ENCODE measurements at places on chromosomes 4 and X.

GRCh38 chr4:6782846-6783110 lies 251 bp downstream of the KIAA0232 start:
- no peak for DNase-seq

DNA sequence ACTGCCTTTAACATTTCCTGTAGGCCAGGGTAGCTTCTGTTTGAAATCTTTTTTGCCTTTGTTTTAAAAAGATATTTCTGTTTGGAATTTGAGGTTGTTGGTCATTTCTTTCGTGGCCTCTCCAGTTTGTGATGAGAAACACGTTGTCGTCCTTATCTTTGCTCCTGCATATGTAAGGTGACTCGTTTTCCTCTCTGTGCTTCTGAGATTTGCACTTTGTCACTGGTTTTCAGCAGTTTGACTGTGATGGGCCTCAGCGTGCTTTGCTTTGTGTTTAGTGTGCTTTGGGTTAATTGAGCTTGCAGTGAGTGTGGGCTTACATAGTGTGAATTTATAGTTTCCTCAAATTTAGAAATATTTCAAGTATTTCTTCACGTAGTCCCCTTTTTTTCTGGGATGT lies 81.5 kb downstream of the FAM193A start:
- DNase-seq, result no peak

GRCh38 chrX:1598876-1599790 lies 7.7 kb downstream of the AKAP17A start:
- DNase-seq, result no peak

GRCh38 chrX:39675619-39676018 lies 422.1 kb downstream of the BCOR start:
- DNase-seq, result peak; percentile 3

DNA sequence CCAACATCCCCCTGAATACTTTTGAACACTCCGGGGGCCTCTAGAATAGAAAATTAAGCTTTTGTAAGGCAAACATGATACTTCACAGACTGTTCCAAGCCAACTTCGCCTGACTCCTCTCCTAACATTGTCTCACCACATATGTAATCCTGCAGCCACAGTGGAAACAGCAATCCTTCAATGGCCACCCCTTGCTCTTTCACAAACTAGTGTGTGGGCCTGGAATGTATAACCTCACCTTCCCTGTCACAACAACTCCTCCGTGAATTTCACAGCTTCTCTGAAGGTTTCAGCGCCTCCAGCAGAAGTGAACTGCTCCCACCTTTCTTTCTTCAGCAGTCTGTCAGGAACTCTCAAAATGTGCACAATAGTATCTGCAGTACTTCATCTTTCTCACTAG lies 185.1 kb downstream of the ADGRL3 start:
- DNase-seq, result no peak

DNA sequence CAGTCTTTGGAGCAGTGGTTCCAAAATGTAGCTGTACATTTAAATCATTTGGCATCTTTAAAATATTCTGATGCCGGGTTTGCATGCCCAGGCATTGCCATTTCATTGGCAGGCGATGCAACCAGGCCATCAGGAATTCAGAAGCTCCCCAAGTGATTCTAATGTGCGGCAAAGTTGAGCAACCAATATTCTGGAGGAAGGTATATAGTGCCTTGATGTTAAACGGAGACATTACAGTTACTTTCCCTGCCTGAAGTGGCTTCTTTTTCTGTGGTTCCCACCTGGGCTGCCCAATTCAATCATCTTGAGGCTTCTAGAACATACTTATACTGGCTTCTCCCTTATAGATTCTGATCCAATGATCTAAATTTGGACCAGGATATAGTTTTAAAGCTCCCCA lies 68.7 kb upstream of the PGM2 start:
- DNase-seq, result peak; percentile 55

DNA sequence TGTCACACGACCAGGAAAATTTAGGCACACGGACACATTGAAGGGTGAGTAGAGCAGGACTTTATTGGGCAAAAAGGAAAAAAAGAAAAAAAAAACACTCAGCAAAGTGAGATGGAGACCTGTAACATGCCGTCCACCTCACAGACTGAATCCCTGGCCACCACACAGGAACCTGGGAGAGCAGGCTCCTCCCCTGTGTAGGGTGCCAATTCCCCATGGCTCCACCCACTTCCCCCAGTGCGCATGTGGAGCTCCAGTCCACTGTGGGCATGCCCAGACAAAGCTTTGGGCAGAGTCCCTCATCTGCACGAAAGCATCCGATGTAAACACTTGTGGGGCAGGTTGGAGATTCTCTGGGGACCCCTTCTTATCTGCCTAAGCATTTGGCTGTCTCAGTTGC lies 23.6 kb upstream of the CBR4 start:
- DNase-seq, result peak; percentile 77

DNA sequence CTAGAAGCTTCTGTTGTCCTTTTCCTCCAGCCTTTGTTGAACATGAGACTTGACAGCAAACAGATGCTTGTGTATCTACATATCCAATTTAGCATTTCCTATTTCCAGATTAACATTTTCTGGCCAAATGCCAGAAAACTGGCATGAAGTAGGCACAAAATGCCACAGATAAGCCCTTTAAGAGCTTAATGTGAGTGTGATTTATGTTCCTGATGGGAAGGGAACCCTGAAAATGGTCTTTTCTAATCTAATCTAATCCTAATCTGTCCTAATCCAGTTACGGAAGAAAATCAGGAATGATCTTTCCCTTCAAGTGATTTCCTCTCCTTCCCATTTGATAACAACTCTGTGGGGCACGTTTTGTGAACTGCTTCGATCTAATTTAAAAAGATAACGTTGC lies 133.0 kb upstream of the C1QTNF7 start:
- no peak for DNase-seq

- no peak for DNase-seq
These were observed 20.1 kb upstream of the FRMPD4 start for GRCh38 chrX:12118134-12118533.

DNA sequence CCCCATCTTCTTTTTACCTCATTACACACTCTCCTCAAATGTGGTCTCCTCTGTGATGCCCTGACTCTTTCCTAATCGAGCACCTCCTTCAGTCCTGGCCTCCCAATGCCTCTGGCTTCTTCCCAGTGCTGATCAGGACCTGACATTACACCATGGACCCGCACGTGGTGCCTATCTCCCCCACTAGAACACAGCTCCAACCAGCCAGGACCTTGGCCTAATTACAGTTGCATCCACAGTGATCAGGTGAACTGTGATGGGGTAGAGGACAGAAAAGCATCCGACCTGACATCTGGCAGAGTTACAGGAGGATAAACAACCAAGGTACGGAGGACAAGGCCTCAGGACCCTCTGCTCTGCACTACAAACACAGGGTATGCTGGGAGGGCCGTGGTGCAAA lies 12.4 kb downstream of the LYAR start:
- DNase-seq, result no peak

- peak; percentile 29 for DNase-seq
These were observed 37.5 kb upstream of the TMEM150C start for GRCh38 chr4:82599336-82599735.

DNA sequence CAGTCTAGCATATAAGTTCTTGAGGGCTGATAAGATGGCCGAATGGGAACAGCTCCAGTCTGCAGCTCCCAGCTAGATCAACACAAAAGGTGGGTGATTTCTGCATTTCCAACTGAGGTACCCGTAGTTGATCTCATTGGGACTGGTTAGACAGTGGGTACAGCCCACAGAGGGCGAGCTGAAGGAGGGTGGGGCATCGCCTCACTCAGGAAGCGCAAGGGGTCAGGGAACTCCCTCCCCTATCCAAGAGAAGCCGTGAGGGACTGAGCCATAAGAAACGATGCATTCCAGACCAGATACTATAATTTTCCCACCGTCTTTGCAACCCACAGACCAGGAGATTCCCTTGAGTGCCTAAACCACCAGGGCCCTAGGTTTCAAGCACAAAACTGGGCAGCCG lies 109.0 kb downstream of the RPS6KA6 start:
- no peak for DNase-seq

- peak; percentile 77 for DNase-seq
These were observed 226.6 kb downstream of the NSUN7 start for GRCh38 chr4:40976343-40976742.

GRCh38 chr4:110025718-110026117 lies 113.0 kb downstream of the EGF start:
- no peak for DNase-seq

DNA sequence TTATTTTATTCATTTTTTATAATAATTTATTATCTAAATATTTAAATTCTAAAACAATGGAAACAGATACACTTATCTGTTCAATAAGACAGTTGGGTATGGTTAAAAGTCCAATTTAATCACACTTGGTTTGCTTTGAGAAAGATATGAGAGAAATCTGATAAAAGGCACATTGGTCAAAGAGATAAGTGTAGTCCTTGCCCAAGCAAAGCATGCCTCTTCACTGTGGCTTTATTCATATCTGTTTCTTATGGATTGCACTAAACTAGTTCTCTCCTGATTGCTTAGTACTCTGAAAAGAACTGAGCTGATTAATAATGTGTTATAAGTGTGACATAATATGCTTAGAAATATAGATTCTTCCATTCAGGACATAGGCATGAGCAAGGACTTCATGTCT lies 39.8 kb downstream of the CXCL1 start:
- no peak for DNase-seq

DNA sequence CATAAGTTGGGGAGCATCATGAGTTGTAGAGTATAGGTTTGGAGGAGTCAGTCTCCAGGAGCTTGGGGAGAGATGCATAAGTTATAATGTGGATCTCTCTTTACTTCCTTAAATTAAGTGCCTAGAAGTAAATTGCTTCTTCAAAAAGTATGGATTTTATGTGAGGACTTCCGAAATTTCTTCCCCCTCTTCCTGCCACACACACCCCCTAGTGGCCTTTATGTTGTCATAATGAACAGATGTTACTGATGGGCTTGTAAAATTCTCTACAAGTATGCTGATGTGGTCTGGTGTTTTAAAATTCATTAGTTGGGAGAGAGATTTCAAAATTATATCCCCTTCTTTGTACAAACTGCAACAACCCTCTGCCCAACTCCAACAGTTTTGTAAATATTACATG lies 2.3 kb upstream of the METTL14 start:
- peak; percentile 39 for DNase-seq

DNA sequence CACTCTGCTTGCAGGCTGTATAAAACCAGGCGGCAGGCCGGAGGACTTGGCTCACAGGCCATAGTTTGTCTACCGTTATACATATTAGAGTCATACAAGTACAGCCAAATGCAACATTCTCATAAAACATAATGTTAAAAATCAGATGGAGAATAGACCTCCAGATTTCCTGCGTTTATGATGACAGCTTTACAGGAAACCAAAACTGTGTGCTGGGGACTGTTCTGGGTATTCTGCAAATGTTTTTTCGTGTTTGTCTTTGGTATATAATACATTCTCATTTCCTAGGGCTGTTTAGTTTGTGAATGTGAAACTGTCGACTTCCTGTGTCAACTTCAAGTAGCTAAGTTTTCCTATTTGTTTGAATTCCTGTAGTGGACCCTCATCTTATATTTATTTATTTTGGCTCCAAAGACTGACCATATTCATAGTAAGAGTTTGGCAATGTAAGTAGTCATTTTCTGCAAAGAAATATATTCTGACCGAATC lies 79.5 kb upstream of the FAM9C start:
- no peak for DNase-seq

GRCh38 chr4:184437565-184438265 lies 36.6 kb downstream of the IRF2 start:
- DNase-seq, result no peak

DNA sequence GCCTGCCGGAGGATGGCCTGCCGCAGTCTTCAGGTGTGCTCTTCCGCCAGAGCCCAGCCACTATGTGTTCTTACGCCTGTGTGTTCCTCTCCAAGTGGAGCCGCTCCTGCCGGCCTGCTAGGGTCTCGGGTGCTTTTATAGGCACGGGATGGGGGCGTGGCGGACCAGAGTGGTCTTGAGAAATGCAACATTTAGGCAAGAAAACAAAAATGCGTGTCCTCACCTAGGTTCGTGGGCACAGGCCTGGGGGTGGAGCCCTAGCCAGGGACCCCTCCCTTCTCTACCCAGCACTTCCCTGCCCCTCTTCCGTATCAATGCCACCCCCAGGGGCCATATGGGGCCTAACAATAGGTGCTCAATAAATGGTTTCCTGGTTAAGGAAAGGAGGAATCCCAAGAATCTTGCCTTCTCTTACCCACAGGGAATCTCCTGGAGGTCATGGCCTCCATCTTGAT lies 34.4 kb upstream of the LRBA start:
- DNase-seq, result no peak

DNA sequence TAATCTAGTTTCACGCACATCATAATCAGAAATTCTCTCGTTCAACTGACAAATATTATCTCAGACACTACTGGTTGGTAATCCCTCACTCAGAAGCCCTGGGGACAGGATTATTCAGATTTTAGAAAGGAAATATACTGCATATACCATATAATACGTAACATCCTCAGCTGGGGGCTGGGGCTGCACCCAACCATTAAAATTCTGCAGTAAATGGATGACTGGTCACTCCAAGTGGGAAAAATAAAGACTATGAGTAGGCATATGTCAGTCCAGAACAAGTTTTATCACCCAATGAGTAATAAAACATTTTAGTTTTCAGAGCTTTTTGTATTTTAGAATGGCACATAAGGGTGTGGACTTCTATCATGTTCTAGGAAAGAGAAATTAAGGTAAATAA lies 121.7 kb upstream of the MAP3K15 start:
- no peak for DNase-seq

GRCh38 chr4:150176547-150176946 lies 98.3 kb downstream of the DCLK2 start:
- peak; percentile 10 for DNase-seq

- no peak for DNase-seq
These were observed 521.9 kb upstream of the BOD1L1 start for GRCh38 chr4:14149176-14150053.

DNA sequence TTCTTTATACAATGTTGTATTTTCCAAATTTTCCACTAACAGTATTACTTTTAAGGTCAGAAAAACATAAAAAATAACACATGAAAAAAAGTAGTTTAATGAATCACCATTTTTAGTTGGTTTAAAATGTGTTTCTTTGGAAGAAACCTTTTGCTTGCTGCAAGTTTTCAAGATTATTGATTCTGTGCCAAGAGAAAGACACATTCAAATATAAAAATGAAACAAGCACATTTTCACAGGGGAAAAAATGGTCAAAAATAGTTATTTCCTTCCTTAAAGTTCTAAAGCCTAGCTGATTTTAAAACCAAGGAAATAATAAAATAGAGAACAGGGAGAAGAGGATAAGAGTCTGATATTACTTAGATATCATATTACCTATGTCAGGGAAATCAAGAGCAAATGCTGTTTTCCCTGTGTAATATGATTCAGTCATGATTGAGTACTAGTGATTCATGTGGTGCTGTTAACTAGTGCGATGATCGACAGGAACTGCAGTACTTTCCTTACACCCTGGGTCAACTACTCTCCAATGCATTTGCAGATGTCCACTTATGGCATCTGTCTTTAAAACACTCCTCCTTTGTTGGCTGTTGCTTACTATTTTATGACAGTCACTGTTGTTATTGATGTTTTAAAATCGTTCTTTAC lies 103.8 kb downstream of the CAMK2D start:
- DNase-seq, result peak; percentile 64

GRCh38 chr4:42371305-42372252 lies 25.7 kb upstream of the SHISA3 start:
- peak; percentile 59 for DNase-seq

- no peak for DNase-seq
These were observed 103.1 kb upstream of the TEX13D start for GRCh38 chrX:124229374-124229773.

Data from MCF 10A (cell line).